ENCODE measurements at places on chromosomes 2 and 18. TPM values are rescaled to one million over a fixed set of nuclear protein-coding genes. Genes with fewer than 3 reads are reported as not detected.

DNA sequence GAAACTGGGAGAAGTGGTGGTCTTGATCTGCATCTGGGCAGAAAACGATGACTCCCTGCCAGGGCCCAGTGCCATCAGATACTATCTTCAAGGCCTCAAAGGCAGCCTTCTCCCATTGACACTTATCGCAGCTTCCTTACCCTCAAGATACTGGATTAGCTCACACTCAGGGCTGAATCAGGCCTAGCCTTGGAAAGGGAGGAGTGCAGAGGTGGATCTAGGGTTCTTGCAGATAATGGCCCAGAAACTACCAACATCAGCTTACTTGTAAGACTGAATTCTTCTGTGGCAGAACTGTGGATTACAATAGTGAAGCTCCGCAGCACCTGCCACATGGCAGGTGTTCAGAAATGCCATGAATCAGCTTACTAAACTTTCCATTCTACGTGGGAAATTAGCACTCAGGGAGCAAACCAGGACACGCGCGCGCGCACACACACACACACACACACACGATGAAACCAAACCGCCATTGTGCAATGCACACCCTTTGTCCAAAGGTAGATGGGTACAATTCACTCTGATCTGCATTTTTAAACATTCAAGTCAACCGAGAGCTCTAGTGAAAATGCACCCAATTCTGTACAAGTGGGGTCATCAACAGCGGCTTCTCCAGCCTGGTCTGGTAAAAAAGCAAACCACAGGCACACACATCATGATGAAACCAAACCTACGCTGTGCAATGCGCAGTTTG is 26.3 kb upstream of the TMEM182 start:
- no peak for DNase-seq

DNA sequence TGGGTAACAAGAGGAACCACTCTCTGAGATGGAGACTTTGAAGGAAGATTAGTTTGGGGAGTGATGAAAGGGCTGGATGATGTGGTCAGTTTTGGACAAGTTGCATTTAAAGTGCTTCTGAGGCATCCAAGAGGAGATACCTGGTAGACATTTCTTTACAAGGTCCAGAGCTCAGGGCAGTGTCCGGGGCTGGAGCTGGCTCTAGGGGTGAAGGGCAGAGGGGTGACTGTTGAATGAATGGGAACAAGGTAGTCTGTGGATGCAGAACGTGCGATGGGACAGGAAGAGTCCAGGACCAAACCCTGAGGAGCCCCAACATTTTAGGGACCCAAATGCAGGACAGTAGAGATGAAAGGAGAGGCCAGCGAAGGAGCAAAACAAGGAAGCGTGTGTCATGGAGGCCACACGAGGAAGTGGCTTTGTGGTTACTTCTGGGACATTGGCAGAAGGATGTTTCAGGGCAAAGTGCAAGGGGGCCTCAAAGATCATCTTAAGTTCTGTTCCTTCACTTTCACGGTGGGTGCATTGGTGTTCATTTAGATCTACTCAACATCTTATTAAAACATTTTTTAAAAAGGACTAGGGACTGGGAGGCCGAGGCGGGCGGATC is 13.6 kb upstream of the GPR35 start:
- DNase-seq = no peak

GRCh38 chr2:178978667-178979066 is 71.3 kb downstream of the CCDC141 start:
- no peak for DNase-seq

DNA sequence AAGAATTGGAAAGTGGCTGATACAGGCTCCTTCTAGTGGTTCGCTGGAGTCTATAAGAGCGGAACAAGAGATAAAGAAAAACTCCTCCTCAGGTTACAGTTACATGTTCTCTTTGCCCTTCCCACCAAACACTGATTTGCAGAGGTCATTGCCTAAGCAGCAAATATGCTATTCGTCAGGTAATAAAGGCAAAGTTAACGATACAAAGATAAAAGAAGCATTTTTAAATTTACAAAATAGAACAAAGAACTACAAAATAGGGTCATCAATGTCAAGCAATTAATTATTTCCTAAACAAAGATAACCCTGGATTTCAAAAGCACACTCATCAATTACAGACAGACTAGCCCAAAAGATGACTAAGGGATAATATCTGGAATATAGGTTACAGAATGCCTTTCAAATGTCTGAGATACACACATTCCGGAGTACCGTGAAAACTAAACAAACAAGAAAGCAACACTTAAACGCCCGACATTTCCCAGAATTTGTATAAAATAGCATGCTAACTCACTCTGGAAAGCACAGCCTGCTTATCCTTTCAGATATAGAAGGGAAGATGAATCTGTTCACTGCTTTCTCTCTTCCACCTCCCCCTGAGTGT is 186.4 kb downstream of the MREG start:
- peak; percentile 70 for DNase-seq

GRCh38 chr2:85539361-85540132 is 579 bp downstream of the MAT2A start:
- DNase-seq = peak; percentile 83

GRCh38 chr2:66515743-66516142 is 80.8 kb downstream of the MEIS1 start:
- DNase-seq = no peak

GRCh38 chr2:102140377-102140776 is 2.2 kb upstream of the IL1R1 start:
- DNase-seq = no peak

DNA sequence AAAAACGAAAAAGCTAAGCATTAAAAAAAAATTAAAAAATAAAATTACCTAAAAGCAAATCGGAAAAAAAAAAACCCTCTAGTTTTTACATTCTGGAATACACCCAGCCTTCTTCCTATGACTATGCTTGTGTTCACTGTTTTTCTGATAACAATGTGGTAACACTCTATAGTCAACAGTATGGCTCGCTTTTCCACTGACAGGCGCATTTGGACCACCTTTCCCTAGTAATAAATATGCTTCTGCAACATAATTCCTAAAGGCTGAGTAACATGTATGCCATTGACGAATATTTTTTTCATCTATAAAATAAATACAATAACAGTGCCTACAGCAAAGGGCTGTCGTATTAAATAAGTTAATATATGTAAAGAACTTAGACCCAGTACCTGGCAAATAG is 27.9 kb downstream of the NOL10 start:
- no peak for DNase-seq

DNA sequence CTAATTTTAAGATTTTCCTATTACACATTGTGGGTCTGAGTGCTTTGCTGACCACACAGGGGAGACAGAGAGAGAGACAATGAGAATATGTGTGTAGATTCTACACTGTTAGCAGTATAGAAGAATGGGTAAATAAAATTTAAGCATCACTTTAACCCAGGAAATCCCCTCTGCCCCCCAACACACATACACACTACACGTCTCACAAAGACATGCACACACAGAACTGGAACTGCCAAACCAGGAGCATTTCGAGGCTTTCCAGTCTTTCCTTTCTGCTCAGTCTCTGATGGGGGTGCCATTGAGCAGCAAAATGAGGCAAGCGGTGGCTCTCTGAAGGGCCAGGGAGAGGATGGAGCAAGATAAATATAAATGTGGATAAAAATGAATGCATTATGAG is 2.5 kb downstream of the MERTK start:
- DNase-seq = peak; percentile 69

- no peak for DNase-seq
Measured at GRCh38 chr18:52200921-52201663, 138.9 kb upstream of the DCC start.

GRCh38 chr2:108444941-108445840 is 3.8 kb upstream of the GCC2 start:
- DNase-seq = peak; percentile 5

- DNase-seq = no peak
Measured at GRCh38 chr2:213353419-213353818, 69.2 kb downstream of the SPAG16 start.

DNA sequence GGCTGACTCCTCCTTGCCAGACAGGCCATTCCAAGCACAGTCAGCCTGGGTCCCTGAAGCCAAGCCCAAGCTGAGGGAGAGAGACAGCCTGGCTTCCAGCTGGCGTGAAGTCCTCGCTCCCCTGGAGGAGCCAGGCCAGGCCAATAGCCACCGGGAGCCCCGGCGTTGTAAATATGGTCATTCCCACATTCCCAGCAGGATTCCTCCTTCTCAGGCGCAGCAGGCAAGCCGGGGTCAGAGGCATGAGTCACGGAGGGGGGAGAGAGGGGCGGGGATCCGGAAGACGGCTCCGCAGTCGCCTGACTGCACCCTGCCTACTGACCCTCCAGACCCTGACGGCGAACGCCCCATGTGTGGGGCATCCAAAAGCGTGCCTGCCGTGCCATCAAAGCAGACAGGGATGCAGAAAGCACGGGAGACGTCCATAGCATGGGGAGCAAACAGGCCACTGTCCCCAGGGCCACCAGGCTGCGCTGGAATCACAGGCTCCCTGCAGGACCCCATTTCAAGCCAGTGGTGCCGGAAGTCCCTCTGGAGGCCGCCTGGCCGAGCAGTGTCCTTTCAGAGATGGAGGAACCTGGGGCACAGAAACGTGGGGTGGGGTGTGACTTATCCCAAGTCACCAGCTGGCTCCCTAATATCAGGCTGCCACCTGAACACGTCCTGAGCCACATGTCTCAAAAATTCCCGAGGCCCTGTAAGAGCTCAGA is 48.2 kb downstream of the TWIST2 start:
- peak; percentile 61 for DNase-seq

- DNase-seq = peak; percentile 34
Measured at GRCh38 chr2:67752969-67753368, 309.8 kb downstream of the C1D start.

DNA sequence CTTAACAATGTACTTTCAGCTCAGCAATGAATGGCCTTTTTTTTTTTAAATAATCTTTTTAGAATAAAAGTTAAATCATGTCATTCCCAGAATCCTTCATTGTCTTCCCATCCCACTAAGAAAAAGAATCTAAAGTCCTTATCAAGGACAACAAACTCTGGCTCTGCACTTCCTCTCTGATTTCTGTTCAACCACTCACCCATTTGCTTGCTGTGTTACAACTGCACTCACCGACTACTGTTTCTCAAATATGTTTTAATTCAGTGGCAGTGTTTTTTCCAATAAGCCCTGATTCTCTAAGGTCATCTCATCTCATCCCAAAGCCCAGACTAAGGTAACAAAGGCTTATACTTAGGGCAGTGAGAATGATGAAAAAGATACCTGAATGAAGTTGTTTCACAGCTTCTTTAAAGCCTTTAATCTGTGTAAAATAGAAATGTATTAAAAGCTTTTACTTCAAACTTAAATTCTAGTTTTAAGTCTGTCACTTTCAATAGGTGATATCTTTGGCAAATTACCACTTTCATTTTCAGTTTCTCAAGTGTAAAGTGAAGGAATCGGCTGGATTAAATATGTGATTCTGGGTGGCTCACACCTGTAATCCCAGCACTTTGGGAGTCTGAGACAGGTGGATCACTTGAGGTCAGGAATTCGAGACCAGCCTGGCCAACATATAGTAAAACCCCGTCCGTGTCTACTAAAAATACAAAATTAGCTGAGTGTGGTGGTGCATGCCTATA is 87.6 kb downstream of the RBBP8 start:
- DNase-seq = no peak

GRCh38 chr2:73984922-73985307 is 205 bp downstream of the TET3 start:
- DNase-seq = no peak

DNA sequence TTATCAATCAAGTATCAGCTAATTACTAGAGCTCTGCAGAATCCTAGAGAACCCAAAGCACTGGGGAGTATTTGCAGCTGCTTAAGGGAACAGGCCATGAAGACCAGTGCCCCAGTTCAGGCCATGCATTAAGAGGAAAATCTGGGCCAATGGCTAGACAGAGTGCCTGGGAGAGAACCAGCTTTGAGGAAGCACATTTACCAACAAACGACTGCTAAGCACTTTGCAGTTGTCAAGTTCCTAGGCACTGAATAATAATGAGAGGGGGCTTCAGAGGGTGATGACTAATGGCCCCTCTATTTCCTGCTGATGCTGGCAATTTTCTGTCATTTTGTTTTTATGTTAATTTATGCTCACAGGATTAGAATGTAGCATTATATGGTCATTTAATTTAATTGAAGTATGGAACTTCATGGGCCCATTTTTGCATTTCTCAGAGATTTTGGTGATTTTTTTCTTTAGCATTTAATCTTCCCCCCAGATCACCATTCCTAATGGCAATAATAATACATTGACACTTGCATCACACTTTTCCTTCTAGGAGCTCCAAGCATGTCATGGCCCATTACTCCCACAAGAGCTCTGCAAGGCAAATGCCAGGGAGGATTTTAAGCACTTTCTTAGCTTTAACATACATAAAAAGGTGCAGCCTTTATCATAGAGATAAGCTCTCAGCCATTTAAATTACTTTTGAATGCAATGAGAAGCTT is 147.7 kb upstream of the SPATS2L start:
- DNase-seq = no peak

- DNase-seq = no peak
Measured at GRCh38 chr2:46018773-46019591, 278.2 kb upstream of the EPAS1 start.

DNA sequence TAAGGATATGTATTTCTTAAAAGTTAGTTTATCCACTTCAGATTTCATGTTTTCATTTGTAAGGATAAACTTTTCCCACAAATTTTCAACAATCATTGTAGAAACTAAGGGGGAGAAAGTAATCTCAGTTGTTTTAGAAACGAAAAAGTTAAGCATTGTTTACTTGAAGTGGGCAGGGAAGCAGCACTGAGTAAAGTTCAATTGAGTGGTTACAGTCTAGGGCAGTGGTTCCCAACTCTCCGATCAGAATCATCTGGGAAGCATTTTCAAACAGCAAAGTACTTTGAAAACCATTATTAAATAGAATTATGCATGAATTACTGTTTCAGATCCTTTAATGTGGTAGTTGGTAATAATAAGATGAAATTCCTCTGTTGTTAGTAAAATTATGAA is 12.5 kb downstream of the MRPL35 start:
- DNase-seq = no peak

DNA sequence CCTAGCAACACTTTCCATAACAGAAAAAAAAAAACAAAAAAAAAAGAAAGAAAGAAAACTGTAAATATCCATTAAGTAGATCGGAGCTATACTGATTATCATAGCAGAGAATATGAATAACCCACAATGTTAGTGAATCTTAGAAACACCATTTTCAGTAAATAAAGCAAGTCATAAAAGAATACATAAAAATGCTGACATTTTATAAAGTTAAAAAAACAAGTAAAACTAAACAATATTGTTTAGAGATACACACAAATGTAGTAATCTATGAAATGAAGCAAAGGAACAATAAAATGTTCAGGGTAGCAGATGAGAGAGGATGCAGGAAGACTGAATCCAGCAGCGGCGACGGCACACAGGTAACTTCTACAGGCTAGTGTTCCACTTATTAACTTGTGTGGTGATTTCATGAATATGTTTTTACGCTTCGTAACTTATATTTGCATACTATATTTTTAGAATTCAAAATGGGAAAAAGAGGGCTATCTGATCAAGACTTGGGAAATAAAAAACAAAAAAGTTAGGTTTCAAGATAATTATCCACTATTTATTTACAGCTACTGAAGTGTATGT is 4.8 kb downstream of the ROCK2 start:
- DNase-seq = no peak

GRCh38 chr2:15673919-15674636 is 82.4 kb downstream of the DDX1 start:
- DNase-seq = no peak

Gene MYO5B
- 7.0 TPM for total RNA-seq

Gene ACKR3
- total RNA-seq = 14.7 TPM

Gene DUSP11
- total RNA-seq = 41.4 TPM

Gene LIMS3
- total RNA-seq = not detected

Gene ELOA2
- 1.9 TPM for total RNA-seq

Gene SPEG
- total RNA-seq = 61.9 TPM

Gene DTNA
- 82.8 TPM for total RNA-seq

Gene GREB1
- total RNA-seq = 11.1 TPM

Gene ALKAL2
- total RNA-seq = not detected

Gene TUBA4B
- 0.72 TPM for total RNA-seq

Gene ACTG2
- 896 TPM for total RNA-seq

Measured in umbilical cord (tissue), 2 donors.